ENCODE measurements at places on chromosomes 6 and 20.

GRCh38 chr6:136647363-136647852 lies 97.2 kb upstream of the MAP7 start:
- peak; percentile 84 for DNase-seq

DNA sequence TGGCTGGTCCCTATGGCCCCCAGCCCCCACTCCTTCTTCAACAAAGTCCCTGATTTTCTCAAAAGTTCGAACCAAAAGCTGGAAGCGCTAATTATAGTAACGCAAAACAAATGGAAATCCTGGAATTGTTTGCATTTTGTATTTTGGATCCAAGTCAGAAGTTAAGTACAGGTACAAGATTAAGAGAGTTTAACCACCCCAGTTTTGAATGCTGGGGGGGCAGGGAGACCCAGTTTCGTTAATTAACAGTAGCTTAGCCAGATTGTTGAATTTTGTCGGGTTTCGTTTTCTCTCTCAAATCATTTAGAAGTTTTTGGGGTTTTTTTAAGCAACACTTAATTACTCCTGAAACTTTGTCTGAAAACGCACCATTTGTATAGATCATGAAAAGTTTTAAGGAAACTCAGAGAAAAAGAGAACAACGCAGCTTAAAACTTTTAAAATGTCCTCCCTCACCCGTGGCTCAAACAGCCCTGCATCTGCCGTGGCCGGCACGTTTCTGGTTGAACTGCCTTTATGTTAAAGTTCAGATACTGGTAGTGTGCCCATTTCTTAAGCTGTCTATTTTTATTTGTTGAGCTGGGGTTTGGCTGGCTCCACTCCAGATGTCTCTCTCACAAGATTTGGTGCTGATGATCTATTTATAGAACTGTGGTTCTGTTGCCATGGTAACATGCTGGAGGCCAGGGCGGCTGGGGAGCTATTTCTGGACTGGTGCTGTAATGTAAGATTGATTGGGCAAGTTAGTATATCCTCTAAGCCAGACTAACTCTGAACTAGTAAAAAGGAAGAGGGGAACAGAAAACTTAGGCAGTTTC lies 55.0 kb downstream of the GNAS start:
- DNase-seq = peak; percentile 96

DNA sequence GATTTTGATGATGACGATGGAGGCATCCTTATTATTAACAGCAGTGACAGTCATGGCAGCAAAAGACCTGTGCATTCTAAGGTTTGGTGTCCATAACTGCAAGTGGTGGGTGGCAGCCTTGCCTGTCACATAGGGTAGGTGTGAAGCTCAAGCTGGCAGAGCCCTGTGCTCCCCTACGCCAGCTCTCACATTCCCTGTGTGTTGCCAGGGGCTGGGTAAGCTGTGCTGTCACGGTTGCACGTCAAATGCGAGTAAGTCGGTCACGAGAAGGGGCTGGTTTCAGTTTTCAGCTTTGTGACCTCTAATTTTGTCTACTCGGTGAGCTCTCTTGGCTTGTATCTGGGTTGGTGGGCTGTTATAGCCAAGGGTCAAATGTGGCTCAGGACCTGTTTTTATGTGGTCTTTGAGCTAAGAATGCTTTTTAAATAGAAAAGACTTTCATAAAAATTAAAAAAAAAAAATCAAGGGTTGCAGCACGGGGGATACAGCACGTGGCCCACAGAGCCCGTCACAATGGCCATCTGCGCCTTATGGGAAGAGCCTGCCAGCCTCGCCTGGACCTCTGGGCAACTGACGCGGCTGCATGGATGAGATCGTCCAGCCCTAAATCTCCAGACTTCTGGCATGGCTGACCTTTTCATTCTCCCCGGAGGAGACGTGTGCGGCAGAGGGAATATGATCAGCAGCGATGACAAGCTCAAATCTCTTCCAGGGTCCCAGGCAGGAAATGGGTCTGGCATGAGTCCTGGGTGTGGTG lies 148.5 kb downstream of the PHACTR3 start:
- no peak for DNase-seq

DNA sequence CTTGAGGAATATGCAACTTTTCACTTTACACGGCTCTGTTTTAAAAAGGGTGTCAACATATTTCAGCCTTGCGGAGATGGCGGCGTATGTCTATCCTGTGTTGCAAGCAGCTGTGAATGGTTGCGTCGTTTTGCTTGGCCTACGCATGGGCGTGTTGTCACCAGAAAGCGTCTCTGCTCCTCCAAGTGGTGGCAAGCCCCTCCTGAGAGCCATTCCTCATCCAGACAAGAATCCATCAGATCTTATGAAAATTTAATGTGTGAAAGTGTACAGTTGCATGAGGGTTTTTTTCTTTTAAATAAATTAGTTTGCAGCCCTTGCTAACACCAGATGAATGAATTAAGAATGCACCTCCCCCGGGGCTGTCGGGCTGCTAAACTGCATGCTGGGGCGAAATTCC lies 114.4 kb downstream of the PHACTR3 start:
- no peak for DNase-seq

- DNase-seq = no peak
These were observed 85.7 kb upstream of the F13A1 start for GRCh38 chr6:6405997-6406714.

- DNase-seq = no peak
These were observed 609.3 kb upstream of the CITED2 start for GRCh38 chr6:139983555-139984276.

GRCh38 chr6:168650671-168651111 lies 209.7 kb downstream of the SMOC2 start:
- DNase-seq = no peak

DNA sequence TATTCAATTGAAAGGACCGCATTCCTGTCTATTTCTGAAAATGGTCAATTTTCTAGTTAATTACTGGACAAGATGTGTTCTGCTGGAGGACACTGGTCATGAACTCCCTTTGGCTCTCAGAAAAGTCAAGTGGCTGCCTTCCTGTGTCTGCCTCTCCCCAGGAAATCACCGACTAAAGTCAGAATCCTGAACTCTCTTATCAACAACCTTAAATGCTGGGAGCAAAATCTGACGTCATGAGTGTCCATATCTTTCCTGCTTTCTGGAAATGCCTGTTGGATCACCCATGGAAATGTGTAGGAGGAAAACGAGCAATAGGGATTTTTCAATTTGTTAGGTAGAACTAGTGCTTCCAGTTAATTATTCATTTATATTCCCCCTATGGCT lies 53.5 kb upstream of the PLCB1 start:
- DNase-seq = no peak

GRCh38 chr20:9062066-9062465 lies 6.8 kb upstream of the PLCB4 start:
- DNase-seq = no peak

DNA sequence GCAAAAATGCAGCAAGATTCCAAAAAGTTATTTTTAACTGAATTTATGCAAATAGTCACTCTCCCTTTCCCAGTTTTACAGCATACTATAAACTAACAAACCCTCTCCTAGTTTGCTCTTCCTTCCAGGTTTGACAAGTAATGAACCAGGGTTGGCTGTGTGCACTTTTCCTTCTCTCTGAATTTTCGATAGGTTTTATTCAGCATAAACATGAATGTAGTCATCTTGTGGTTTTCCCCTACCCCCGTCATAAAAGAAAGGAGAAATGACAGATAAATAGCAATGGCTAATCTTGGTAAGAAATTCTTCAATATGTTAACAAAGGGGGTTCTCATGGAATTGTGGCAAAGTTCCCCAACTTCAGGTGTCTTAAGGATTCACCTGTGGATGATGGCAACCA lies 26.3 kb downstream of the PRDM1 start:
- no peak for DNase-seq

- no peak for DNase-seq
These were observed 190.2 kb downstream of the DTNBP1 start for GRCh38 chr6:15472621-15473020.

DNA sequence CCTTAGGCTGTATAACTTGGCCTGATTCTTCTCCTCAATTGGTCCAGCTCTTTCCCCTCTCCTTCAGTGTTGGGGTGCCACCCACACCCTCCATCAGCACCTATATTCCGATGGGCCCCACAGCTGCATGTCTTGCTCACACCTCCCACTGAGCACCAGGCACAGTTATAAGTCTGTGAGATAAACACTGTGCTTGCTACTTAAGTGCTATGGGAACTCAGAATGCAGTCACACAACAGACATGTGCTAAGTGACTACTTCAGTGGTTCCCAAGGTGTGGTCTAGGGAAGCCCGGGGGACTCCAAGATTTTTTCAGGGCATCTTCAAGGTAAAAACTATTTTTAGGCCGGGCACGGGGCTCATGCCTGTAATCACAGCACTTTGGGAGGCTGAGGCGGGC lies 7.3 kb downstream of the ZC3H12D start:
- no peak for DNase-seq

- peak; percentile 16 for DNase-seq
These were observed 71.5 kb upstream of the IFNGR1 start for GRCh38 chr6:137290601-137291261.

GRCh38 chr6:53801022-53801421 lies 6.2 kb downstream of the LRRC1 start:
- no peak for DNase-seq

GRCh38 chr6:82494367-82494766 lies 130.8 kb downstream of the TPBG start:
- DNase-seq = peak; percentile 70

GRCh38 chr20:57130160-57130772 lies 136.2 kb downstream of the BMP7 start:
- no peak for DNase-seq

DNA sequence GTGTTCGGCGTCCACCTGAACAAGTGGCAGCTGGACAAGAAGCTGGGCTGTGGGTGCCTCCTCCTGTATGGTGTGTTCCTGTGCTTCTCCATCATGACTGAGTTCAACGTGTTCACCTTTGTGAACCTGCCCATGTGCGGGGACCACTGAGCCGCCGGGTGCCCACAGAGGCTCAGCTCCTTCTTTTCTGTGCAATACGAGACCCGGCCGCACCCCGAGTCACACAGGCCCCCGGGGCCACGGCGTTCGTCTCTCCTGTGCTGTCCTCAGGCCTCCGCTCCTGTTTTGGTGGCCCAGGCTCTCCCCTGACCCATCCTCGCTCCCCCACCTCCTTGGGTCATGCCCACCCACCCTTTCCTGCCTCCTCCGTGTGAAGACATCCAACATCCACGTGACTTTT lies 37.1 kb upstream of the RIN2 start:
- DNase-seq = no peak

GRCh38 chr6:17358515-17358914 lies 34.9 kb upstream of the CAP2 start:
- no peak for DNase-seq

GRCh38 chr6:15400572-15401004 lies 154.7 kb downstream of the JARID2 start:
- DNase-seq = no peak

DNA sequence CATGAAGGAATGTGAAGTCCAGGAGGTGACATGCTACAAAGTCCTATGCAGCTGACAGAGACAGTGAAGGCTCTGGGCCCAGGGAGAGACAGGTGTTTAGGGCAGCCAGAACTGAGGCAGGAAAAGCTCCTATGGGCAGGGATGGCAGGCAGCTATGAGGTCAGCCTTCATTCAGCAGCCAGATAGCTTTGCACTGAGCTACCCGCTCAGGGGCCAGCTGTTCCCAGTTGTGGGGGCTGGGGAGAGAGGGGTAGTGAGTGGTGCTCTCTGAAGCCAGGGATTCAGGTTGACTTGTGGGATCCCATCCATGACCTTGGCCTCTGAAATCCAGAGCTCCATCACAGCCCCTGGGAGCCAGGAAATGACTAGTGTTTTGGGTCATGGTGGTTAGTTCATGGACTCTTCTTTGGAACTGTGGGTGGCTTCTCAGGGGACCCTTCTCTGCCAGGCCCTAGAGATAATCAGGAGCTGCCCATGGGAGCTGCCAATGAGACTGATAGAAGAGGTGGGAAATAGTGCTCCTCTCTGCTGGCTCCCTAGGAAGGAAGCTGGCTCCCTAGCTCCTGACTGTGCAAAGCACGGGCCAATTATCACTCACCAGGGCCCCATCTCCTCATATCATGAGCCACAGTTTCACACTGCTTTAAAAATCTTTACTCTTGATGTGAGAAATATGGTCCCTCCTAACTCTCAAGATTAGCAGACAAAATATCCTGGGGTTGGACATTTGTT lies 127.7 kb downstream of the VEGFA start:
- DNase-seq = no peak

DNA sequence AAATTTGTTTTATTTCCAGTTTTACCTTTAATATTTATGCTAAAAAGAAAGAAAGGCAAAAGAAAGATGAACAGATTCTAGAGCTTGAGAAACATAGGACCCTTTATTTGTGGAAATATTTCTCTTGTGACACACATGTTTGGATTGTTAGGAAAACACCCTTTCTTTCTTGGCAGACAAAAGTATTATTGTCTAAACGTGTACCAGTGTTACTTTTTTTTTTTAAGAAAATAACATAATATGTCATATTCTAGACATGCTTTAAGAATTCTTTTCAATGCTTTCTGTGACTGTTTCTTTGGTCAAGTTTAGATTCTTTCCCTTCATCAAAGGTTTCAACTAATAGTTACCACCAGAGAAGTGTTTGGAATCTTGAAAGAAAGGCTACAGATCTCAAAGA lies 183.4 kb upstream of the CNR1 start:
- DNase-seq = peak; percentile 60

DNA sequence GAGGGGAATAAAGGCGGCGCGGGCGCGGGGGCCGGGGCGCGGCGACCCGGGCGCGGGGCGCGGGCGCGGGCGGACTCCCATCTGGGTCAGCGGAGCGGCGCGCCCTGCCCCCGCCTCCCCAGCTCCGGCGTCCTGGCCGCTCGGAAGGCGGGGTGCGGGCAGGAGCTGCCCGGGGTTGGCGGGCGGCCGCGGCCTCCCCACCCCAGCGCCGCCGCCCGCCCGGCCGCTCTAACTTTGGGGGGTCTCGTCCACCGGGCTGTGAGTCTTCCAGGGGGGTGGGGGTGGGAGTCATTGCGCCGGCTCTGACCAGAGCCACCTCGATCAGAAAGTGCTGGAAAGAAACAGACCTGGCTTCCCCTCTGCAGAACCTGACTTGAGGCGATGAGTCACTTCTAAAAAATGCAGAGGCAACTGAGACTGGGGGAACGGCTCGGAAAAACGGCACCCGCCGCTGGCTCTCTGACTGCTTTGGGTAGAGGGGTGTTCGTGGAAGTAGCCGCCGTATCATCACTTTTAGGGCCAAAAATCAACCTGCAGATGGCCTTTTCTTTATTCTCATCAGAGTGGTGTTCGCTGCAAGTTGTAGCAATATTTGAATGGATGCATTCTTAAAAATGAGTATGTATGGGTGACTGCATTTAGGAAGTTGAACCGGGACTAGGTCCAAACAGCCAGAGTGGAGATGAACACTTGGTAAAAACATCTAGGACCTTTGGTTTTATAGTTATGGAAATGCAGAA lies 667 bp downstream of the CAP2 start:
- peak; percentile 81 for DNase-seq

DNA sequence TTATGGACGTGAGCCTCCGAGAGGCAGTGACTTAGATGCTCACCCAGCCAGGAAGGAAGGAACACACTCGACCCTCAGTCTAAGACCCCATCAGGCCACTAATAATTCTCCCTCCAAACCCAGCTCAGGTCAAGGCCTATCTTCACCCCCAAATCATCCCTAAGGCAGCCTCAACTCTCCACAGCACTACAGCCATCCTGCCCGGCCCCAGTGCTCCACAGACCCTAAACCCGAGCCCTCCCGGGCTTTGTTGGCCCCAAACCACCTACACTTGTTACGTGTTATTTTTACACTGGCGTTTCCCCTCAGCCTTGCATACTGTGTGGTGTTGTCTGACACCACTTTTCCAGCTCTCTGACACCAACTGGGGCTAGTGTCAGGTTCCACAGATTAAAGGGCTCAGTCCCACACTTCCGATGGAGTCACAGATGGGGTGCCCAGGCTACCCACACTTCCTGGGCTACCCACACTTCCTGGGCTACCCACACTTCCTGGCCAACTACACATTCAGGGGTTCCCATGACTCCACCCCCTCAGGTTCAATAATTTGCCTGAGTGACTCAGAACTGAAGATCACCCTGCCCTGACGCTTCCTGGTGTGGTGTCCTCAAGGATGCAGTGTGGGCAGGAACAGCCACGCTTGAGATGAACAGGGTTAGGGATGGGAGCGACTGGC lies 25.3 kb downstream of the RBCK1 start:
- DNase-seq = peak; percentile 56

All from renal cortical epithelial cell (primary cell).